DMS153 (cell line): ENCODE measurements at places on chromosomes 7 and 10.
A peak's percentile ranks its signal among the peaks of the same experiment; 100 is the strongest.

DNA sequence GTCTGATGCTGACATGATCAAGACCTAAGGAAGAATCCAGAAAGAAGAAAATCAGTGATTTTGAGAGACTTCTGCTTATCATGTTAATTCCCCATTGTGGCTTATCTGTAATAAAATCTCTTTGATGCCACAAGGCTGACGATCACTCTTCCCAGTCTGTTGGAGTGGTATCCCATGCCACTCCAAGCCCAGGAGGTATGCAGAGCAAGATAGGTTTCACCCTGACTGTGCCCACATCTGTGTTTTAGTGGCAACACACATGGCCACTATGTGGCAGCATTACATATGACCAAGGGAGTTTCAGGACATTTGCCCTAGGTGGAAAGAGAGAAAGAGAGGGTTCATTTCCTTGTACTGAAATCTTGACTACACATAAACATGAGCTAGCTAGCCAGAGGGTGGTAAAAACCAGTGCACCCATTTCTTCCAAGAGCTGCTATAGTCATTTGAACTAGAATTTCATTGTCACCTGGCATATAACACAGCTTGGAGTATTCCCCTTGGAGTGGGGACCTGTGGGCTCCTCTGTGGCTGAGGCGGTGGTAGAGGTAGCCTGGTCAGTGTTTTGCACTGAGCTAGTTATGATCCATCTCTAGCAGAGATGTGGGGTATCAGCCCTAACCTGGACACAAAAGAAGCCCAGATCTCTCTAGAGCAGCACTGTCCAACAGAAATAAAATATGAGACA lies 20.8 kb downstream of the LAMB4 start:
- DNase-seq: peak; percentile 58

- DNase-seq: no peak
These were observed 867.0 kb upstream of the C7orf33 start for GRCh38 chr7:147723536-147723935.

- no peak for DNase-seq
These were observed 1.7 kb upstream of the HOXA13 start for GRCh38 chr7:27201580-27202017.

- no peak for DNase-seq
These were observed 49.0 kb upstream of the ZRANB1 start for GRCh38 chr10:124892905-124893304.

GRCh38 chr10:53489335-53490182 lies 717.0 kb upstream of the MBL2 start:
- no peak for DNase-seq

DNA sequence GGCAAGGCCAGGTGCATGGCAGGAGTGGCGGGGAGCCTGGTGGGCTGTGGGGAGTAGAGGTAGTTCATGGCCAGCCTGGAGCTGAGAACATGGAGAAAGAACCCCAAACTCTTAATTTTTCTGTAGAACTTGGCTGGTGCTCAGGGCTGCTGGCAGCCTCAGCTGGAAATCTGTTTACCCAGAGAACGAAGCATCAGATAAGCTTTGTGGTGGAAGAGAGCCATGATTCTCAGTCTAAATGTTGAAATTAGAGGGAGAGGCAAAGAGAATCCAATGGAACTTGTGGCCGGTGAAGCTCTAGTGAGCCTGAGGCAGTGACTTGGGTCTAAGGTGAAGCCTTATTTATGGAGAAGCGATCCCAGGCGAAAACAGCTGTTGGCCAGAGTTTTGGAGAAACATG lies 126.4 kb downstream of the CCDC3 start:
- DNase-seq: no peak

- no peak for DNase-seq
These were observed 12.8 kb downstream of the SFXN2 start for GRCh38 chr10:102727037-102727818.

DNA sequence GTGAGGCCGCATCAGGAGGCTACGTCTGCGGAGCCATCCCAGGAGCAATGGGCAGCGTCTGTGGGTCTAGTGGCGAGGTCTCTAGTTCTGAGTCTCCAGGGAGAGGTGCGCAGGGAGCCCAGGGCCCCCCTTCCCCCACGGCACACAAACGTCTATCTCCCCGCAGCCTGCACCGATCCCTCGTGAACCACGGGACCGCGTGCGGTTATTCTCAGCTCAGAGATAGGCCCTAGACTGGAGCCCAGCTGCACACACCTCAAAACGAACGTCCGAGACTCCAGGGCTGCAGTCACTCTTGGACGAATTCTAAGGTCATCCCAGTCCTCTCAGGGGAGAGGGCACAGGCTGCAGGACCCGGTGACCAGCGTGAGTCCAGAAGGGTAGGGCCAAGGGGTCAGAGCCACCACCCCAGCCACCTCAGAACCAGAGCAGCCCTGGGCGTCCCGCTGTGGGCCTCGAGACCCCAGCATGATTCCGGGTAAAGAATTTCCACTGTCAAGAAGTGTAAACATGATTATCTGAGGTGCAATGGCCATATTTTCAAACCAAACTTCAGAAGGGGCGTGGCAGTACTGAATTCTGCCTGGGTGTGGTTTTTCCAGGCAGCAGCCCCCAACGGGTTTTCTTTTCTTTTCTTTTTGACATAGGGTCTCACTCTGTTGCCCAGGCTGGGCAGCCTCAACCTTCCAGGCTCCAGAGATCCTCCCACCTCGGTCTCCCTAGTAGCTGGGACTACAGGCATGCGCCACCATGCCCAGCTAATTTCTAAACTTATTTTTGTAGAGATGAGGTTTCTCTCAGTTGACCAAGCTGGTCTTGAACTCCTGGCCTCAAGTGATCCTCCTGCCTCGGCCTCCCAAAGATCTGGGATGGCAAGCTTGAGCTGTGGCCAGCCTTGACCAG lies 57.5 kb downstream of the PWWP2B start:
- DNase-seq: no peak

DNA sequence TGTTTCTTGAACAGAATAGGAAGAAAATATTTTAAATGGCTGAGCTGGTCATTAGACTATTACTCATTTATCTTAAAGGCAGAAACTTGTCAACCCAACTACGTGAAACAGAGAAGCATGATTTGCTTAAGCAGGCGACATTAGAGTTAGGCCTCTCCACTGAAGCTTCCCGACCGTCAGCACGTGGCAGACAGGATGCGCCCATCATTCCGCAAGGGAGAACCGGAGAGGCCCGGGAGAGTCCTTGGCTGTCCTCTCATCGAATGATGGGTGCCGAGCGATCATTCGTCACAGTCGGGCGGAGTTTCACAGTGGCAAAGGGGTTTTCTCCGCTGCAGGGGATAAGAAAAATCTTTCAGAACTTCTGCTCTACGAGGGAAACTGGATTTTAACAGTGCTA lies 11.8 kb downstream of the BRI3 start:
- DNase-seq: no peak

DNA sequence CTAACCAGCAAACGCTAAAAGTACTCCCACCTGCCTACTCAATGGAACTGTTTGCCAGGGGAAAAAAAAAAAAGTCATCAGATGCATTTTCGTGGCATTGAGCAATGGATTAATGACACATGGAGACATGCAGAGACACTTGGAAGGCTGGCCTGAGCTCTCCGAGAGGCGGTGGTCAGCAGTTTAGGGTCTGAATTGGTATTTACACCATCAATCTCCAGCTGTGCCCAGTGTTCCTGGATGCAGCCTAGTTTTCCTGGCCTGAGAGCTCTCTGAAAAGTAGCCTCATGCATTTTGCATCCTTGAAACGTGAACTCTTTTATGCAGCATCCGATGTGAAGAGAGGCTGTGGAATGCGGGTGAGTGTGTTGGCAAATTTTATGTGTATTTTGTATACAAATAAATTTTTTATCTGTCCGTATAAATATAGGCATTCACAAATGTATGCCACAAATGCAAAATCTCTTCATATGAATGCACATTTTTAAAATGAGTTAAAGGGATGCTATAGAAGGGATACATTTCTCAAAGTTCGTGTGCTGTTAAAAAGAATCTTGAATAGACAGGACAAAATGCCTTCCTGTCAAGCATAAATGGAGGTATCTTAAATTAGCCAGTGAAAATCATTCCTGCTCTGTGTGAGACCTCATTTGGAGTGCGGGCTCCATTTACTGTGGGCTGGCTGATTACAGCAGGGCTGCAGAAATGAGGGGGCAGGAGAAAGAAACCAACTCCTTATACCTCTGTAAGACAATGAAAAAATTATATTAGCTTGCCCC lies 137.7 kb upstream of the PFKP start:
- DNase-seq: no peak

GRCh38 chr10:31404640-31405039 lies 85.6 kb downstream of the ZEB1 start:
- DNase-seq: no peak

GRCh38 chr10:128069351-128070051 lies 56.7 kb downstream of the MKI67 start:
- peak; percentile 42 for DNase-seq

- no peak for DNase-seq
These were observed 73.6 kb downstream of the CCDC3 start for GRCh38 chr10:12927896-12928295.

GRCh38 chr7:151245360-151246101 lies 3.0 kb downstream of the SMARCD3 start:
- DNase-seq: no peak

DNA sequence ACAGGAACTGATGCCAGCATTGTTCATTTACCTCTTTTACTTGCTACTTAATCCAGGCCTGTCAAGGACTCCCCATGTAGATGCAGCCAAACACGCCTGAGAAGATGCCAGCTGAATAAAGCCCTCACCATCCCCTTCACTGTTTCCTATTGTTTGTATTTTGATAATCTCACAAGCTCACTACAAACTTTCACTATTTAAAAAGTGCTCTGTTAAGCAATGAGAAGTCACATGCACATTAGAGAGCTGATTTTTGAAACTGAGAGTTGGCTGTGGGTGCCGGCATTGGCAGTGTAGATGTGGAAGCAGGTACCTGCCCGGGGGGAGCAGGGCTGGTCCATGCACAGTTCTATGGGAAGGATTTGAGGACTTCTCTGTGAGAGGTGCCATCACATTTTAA lies 169.8 kb upstream of the GRB10 start:
- no peak for DNase-seq

DNA sequence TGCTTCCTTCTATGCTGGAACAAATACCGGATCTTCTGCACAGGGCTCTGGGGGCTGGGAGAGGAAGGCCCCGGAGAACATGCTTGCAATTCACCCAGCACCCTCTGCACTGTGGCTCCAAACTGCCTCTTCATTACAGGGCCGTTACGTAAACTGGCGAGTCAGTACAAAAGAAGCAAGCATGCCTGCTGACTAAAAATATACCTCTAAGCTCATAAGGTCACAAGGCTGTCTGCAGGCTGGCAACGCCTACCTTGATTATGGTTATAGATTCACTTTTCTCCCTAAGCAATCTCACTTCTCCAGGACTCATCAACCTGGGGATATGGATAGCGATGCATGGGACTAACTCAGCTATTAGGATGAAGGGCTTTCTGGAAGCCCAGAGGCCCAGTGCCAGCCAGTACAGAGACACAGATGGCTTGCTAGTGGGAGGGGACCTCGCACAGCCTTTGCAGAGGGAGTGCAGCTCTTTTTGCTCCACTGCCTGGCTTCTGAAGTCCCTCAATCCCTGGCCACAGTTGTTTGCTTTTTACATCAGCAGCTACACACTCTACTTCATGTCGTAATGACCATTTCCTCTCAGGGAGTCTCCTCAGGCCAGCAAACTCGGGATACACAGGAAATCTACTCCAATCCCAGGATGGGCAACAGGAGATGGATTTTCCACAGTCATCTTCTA lies 96.1 kb downstream of the SH3PXD2A start:
- no peak for DNase-seq

GRCh38 chr7:29243910-29244655 lies 49.5 kb downstream of the CHN2 start:
- DNase-seq: no peak
